ENCODE measurements at places on chromosomes 1 and 21.

- no peak for DNase-seq
Observed at GRCh38 chr1:19294638-19295037, 6.1 kb upstream of the AKR7A3 start.

- DNase-seq, result no peak
Observed at GRCh38 chr1:87051965-87052364, 137.5 kb downstream of the HS2ST1 start.

DNA sequence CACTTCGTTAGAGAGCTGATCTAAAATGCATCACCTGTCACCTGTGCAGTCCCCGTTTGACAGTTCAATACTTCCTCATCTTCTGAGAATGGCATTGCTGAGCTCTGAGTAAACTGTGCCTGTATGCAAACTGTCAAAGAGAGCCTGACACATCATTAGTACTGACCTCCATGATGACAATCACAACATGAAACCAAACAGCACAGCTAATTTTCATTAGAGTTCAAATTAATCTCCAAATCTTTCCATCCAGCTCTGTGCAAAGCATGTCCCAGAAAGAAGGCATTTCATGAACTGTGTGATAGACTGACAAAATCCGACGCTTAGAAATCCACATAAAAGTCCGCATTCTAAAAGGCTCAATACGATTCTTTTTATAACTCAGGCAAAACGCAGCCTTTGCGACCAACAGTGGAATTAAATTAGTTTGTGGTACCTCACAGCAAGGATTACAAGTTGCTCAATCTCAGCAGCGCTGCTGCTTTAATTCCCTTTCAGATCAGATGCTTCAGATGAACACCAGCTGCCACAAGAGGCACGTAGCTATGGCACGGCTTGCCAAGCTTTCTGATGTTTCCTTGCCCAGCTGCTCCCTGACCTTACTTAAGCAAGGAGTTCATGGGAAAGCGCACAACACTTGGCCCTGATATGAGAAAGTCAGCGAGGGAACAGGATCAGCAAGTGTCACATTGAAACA, 765.5 kb upstream of the PRMT6 start:
- DNase-seq, result no peak

DNA sequence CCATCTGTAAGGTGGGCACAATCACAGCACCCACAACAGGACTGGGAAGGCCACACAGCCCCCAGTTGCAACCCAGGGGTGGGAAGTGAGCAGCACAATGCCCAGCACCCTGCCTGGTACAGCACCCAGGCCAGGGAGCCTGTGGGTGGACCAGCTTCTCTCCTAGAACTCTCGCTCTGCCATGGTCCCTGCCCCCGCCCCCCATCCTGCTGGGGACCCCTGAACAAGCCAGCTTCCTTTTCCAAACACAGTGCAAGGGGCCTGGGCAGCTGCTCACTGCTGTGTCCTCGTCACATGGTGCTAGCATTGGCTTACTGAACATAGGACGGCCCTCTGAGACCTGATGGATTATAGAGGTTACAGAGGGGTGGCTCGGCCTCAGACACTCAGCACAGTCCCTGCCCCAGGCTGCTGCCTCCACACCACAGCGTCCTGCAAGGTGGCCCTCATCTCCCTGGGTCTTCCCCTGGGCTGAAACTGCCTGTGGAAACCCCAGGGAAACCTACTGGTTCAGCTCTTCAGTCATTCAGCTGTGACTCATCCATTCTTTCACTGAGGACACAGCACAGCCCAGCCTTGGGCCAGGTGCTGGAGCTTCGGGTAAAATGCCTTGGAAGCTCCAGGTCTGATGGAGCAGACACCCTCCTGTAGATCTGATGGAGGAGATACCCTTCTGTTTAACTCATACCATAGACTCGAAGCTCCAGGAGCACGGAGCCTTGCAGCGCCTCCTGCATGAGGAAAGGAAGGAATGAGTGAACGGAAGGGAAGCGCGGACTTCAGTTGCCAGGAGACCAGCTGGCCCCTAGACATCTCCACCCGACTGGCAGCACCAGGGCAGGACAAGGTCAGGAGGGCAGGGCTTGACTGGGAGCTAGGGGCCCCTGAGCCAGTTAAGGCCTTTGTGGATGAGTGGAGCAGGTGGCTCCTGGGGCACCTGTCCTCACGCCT, 8.1 kb upstream of the PRDM16 start:
- no peak for DNase-seq

DNA sequence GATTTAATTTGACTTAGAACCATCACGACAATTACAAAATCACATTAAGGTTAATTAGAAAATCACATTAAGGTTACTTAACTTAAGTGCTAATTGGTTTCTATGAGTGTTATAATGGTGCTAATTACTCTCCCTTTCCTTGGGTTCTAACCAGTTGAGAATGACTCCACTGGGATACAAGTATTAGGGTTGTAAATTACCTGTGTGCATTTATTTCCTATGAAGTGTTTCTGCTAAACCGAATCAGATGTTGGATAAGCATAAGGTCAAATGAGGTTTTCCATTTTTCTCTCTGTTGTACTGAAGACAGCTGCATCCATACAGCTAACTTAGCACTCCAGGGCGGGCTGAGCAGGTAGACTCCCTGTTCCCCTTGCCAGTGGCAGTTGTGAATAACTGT, 610.3 kb upstream of the TMPRSS15 start:
- DNase-seq, result no peak

GRCh38 chr1:83883979-83884378, 115.0 kb downstream of the TTLL7 start:
- no peak for DNase-seq

DNA sequence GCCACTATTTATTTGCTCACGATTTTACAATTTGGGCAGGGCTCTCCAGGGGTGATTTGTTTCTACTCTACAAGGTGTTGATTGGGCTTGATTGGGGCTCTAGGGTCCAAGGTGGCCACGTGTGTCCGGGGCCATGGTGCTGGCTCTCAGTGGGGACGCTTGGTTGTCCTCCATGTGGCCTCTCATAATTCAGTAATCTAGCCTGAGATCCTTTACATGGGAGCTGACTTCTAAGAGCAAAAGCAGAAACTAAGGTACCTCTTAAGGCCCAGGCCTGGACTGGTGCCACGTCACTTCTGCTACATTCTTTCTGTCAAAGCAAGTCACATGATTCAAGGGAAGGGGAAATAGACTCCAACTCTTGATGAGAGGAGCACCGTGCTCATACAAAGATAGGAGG, 8.1 kb upstream of the PSRC1 start:
- no peak for DNase-seq
